HFFc6 (cell line): ENCODE measurements at places on chromosomes 11 and 22.
A peak's percentile ranks its signal among the peaks of the same experiment; 100 is the strongest.

- DNase-seq, result no peak
Measured at GRCh38 chr22:46060292-46061123, 83.5 kb upstream of the WNT7B start.

- DNase-seq, result no peak
Measured at GRCh38 chr11:849951-850774, 7.5 kb downstream of the TSPAN4 start.

DNA sequence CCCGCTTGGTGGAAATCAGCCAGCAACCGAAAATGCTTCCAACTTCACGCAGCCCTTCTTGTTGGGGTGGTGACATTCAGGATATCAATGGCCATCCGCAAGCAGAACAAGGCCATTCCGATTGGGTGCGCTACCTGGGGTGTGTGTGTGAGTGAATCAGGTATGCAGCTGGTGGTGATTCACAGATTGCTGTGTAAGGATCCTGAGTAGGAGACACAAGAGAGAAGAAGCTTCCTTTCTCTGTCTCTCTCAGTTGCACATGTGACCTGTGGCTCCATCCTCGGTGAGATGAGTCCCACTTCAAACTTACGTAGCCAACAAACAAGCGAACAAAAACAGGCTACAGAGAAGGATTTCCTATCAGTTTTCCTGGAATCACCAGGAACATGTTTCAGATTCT lies 9.6 kb upstream of the TMEM184B start:
- no peak for DNase-seq

DNA sequence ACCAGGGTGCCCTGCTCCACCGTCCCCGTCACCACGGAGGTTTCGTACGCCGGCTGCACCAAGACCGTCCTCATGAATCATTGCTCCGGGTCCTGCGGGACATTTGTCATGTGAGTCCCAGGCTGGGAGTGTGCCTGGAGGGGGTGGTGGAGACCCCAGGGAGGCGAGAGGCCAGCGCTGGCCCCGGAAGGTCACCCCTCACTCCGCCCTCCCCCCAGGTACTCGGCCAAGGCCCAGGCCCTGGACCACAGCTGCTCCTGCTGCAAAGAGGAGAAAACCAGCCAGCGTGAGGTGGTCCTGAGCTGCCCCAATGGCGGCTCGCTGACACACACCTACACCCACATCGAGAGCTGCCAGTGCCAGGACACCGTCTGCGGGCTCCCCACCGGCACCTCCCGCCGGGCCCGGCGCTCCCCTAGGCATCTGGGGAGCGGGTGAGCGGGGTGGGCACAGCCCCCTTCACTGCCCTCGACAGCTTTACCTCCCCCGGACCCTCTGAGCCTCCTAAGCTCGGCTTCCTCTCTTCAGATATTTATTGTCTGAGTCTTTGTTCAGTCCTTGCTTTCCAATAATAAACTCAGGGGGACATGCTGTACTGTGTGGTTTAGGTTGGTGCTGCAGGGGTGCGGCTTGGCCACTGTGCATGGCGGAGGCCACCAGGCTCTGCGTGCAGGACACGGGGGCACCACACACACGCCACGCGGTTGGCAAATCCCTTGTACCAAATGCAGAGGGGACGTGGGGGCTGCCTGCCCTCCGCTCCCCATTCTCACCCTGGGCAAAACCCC lies 35.4 kb downstream of the MUC2 start:
- DNase-seq, result no peak

DNA sequence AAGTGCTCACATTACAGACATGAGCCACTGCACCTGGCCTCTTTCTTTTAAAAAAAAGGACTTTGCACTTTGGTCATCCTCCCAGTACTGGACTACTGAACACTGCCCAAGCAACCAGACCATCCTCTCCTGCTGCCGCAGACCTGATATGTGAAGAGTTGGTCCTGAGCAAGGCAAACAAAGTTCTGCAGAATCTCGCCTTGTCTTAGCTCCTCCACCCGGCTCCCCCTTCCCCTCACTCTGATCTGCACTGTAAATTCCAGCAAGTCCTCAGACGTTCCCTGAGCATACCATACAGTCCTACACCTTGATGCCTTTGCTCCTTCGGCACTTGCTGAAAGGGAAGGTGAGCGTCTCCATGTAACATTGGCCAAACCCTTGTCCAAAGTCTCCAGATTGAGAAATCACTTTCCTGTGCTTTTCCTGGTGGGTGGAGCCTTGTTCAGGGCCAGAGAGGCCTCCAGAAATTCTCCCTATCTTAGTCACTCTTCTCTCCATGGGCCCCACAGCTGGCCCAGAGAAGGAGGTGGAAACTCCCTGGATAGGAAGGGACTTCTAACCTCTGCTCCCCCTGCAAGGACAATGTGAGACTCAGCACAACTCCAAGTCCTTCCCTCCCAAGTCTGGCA lies 47.0 kb upstream of the TIMP3 start:
- no peak for DNase-seq

- DNase-seq, result no peak
Measured at GRCh38 chr11:32309530-32310213, 125.7 kb downstream of the WT1 start.

GRCh38 chr11:17401841-17402240 lies 13.4 kb upstream of the KCNJ11 start:
- DNase-seq, result no peak

- no peak for DNase-seq
Measured at GRCh38 chr11:109914038-109914437, 179.2 kb upstream of the ZC3H12C start.

DNA sequence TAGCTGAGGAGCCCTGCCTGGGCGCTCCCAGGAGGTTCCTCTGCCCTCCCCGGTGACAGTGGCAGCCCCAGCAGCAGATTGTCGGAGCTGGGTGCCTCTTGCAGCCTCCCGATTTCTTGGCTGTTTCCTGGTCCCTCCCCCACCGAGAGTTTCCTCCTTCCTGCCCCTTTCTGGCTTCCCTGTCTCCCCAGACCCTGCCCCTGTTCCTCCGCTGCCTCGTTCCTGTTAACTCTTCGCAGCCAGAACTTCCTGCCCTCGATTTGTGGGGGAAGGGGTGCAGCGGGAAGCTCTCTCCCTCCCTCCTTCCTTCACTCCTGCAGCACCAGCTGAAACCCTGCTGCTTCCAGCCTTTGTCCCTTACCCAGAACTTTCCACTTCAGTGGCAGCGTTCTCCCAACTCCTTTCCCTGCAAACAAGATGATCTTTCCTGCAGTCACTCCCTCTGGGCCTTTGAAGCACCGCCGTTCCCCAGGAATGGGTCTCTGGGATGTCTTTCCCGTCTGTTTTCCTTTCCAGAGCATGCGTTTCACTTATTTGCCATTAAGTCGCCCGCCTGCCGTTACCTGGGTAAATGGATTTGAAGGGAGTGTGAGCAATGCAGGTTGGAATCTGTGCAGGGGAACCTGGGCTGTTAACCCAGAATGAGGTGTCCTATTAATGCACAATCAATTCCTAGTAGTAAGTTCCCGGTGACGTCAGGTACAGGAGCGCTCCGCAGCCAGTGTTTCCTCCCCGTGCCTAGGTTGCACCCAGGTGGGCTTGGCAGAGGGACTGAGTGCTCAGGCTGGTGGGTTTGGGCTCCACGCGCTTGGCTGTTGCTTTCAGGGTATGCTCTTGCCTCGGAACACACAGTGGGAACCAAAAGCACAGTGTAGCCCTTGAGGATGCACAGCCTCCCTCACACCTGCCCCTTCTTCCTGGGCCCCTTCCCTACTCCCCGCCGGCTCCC lies 4.3 kb downstream of the GRK2 start:
- no peak for DNase-seq

DNA sequence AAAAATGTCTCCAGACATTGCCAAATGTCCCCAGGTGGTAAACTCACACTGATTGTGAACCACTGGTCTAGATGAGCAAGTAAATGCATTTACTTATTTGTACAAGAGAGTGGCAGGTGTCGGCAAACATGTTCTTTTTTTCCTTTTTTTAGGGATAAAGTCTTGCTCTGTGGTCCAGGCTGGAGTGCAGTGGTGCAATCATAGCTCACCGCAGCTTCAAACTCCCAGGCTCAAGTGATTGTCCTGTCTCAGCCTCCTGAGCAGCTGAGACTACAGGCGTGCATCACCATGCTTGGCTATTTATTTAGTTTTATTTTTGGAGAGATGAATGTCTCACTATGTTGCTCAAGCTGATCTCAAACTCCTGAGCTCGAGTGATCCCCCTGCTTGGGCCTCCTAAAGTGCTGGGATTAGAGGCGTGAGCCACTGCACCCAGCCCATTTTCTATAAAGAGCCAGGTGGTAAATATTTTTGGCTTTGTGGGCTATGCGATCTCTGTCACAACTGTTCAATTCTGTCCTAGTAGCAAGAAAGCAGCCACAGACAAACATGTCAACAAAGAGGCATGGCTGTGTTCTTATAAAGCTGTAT lies 1.4 kb downstream of the VPREB1 start:
- DNase-seq, result no peak

- no peak for DNase-seq
Measured at GRCh38 chr11:87265979-87266378, 228.2 kb downstream of the TMEM135 start.

GRCh38 chr22:29860006-29860766 lies 22.1 kb upstream of the ASCC2 start:
- no peak for DNase-seq

DNA sequence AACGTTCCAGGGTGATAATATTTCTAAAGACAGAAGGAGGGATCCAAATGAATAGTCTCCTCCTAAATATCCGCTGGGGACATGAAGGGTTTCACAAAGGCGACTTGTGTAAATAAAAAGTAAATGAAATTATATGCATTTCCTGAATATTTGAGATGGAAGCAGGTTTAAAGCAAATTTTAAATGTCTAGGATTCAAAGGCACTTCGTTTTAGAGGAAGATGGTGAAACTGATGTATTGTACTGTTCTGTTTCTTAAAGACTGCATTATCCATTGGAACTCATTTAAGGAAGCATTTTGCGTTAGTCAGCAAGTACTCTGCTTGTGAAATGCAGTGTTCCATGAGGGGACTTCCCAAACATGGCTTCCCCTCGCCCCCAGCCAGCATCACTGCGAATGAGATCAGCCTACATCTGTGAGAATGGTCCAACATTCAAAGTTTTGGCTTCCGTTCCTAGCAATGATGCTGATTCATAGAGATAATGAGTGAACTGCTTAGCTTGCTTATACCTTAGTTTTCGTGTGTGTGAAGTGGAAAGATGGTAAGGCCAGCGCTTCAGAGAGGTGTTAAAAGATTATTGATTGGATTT lies 1.5 kb downstream of the RAB39A start:
- DNase-seq, result no peak

DNA sequence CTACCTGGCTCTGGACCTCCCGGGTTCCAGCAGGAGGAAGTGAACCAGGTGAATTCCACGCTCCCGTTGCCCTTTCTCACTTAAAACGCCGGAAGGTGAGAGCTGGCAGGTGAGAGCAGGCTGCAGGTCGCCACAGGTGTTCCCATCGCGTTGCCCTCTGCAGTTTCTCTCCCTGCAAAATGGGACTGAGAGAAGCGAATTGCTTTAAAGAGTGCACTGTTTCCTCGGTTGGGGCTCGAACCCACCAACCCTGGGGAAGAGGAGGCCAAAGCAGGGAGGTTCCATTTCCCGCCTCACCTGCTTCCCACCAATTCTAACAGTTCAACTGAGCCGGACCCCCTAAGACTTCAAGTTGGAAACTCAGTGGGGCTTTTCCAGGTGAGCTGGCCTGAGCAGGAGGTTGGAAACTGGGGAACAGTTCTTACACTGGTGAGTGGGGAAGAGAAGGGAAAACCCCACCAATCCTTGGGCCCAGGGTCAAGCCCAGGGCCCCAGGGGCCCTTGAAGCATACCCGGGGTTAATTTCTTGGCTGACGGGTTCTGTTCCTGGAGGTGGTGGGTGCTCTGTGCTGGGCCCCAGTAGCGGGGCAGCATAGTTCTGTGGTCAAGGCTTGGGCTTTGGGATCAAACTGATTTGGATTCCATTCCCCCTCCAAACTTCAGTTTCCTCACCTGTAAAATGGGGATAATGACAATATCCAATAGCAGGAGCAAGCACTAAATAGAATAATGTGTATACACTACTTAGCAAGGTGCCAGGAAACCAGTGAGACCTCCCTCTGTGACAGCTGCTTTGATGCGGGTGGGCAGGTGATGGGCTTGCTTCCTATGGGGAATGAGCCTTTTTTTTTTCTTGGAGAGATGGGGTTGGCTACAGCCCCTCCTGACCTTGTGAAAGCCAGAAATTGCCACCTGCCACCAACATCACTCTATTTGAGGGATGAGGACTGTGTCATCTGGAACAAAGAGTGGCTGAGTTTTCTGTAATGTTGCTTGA lies 788 bp downstream of the CD82 start:
- DNase-seq, result no peak

- DNase-seq, result peak; percentile 84
Measured at GRCh38 chr22:24289114-24289513, 18.5 kb downstream of the SPECC1L start.

DNA sequence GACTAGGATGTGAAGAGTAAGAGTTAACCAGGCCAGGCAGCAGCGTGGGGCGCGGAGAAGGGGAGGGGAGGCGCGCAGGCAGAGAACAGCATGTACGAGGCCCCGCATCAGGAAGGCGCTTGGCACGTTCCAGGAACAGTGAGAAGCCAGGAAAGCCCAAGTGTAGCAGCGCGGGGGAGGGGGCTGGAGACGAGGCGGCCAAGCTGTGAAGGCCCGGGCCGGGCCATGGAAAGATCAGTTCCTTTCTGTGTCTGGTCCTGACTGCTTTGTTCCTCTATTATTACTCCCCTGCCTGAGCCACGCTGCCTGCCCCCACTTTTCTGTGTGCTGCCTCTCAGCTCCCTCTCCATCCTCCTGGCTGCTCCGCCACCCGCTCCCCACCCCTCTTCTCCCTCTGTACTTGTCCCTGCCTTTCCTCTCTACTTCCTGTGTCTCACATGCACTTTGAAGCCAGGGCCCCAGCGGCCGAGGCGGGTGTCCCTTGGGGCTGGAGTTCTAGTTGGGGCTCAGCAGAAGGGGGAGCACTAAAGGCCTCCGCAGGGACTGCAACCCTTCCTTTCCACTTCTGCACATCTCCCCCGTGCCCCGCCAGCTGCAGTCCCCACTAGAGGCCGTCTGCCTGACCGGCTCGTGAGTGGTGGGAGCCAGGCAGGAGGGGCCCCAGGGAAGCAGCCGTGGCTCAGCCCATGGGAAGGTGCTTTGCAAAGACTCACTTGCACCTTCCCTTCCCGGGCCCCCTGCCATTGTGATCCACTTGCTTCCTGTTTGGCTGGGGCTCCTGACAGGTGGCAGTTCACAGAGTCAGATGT lies 63.7 kb downstream of the PRDM11 start:
- DNase-seq, result no peak

DNA sequence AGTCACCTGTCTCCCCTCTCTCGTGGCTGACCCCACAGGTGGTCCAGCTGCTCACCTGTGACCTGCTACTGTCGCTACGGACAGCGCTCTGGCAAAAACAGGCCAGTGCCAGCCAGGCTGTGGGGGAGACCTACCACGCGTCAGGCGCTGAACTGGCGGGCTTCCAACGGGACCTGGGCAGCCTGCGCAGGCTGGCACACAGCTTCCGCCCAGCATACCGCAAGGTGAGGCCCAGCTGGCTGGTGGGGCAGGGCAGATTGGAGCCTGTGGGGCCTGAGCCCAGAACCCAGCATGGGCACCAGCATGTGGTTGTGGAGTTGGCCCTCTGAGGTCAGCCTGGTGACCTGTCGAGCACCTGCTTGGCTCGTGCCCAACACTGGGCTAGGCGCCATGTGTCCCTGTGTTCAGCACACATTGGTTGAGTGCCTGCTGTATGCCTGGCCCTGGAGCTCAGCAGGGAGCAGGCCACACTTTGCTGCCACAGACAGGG lies 11.9 kb downstream of the SHISA8 start:
- DNase-seq, result no peak
